Hematopoietic multipotent progenitor cell (in vitro differentiated cells): ENCODE measurements at places on chromosomes 16 and 17.

GRCh38 chr16:588639-588888, 1.3 kb upstream of the RAB40C start:
- peak; percentile 69 for DNase-seq

DNA sequence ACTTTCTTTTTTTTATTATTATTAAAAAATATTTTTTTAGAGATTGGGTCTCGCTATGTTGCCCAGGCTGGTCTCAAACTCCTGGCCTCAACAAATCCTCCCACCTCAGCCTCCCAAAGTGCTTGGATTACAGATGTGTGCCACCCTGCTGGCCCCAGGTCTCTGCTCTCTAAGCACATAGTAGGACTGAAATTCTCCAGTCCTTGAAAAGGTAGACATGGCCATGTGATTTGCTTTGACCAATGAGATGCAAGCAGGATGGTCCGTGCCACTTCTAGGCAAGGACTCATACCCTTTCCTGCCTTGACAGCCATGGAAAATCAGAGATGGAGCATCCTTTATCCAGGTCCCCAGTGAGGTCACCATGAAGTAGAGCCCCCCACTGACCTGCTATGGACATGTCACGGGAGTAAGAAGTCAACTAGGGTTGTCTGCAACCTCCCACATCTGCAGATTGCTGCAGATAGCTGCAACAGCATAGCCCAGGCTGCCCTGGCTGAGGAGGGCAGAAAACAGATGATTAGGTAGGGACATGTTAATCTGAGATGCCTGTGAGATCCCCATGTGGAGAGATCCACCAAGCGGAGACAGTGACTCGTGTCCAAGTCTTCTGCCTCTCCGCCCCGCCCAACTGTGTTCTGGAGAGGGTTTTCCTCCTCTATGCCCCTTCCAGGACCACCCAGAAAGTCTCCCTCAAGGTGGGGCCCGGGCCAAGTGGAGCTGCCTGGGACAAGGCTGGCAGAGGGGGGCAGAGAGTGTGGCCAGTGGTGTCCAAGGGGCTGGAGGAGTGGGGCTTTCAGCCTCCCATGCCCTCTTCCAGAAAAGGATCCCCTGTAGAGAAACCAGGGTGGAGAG, 11.0 kb downstream of the GSG1L start:
- DNase-seq = no peak

- DNase-seq = no peak
Measured at GRCh38 chr16:17998550-17998949, 338.0 kb downstream of the NPIPA8 start.

DNA sequence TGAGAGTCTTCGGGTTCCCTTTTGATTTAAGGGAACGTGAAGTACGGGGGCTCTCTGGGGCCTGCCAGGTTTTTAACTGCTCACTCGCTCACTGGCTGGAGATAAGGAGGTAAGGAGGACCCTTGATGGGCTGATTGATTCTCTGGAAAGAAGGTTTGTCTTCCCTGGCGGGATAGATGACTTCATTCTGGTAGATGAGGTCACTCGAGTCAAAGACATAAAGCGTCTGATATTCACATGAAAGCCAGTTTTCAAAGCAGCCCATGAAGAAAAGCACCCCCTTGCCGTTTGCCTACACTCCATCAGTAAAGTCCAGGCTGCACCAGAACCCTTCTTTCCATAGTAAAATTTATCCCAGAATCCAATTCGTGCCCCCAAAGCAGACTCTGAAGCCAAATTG, 233.7 kb upstream of the IRX5 start:
- no peak for DNase-seq
